ENCODE measurements at places on chromosomes 2 and 18. TPM values are rescaled to one million over a fixed set of nuclear protein-coding genes. Genes with fewer than 3 reads are reported as not detected.

- peak; percentile 48 for DNase-seq
- H3K4me1 ChIP-seq: peaks cover 9% of the 10 kb centered on the region
- H3K27me3 ChIP-seq: no peaks in the 10 kb centered on the region
- no peak overlapping the region for H3K4me3 ChIP-seq
These were observed 15.9 kb upstream of the TXNDC2 start for GRCh38 chr18:9869715-9870430.

The BUB1 gene
- total RNA-seq: 184 TPM

DNA sequence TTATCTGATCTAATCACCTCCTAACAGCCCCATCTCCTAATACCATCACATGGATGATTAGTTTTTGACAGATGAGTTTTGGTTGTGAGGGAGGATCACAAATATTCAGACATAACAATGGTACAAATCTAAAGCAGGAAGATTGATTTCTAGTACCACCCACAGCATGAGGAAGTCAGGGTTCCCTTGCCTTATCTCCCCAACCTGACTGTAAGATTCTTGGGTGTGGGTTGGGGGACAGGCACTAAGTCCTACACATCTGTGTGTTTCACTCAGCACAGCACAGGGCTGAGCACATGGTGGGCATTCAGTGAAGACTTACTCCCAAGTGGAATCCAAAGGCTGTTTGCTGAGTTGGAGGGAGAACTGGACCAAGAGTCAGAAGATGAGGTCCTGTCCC lies 93.8 kb upstream of the CXCR4 start:
- H3K4me3 ChIP-seq: no peak overlapping the region
- no peak for DNase-seq
- H3K36me3 ChIP-seq: no peaks in the 10 kb centered on the region
- no peak overlapping the region for H3K27ac ChIP-seq

The NLRC4 gene
- total RNA-seq: not detected

GRCh38 chr2:167294776-167295140 lies 406.5 kb downstream of the XIRP2 start:
- no peak for DNase-seq
- no peak overlapping the region for H3K27ac ChIP-seq
- peaks cover 16% of the 10 kb centered on the region for H3K27me3 ChIP-seq

The SULT1C4 gene
- total RNA-seq: 2.1 TPM

DNA sequence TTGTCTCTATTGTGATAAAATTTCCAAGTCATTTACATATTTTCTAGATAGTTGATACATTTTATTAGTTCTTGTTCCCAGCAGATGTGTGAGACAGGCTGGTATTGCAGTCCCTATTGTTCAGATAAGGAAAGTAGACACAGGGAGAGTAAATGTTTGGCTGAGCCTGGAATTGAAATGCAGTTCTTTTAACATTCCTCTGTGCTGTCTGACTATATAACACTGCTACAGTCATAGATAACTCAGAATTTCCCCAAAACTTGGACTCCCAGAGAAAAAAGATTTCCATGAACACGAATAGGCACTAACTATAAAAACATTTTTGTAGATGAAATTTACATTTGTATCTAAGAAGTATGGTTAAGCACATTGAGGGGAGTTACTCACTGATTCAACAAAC lies 71.4 kb downstream of the PLCL1 start:
- no peak for DNase-seq
- no peaks in the 10 kb centered on the region for H3K27me3 ChIP-seq
- H3K4me3 ChIP-seq: no peak overlapping the region
- no peak overlapping the region for H3K27ac ChIP-seq
- no peaks in the 10 kb centered on the region for H3K36me3 ChIP-seq

DNA sequence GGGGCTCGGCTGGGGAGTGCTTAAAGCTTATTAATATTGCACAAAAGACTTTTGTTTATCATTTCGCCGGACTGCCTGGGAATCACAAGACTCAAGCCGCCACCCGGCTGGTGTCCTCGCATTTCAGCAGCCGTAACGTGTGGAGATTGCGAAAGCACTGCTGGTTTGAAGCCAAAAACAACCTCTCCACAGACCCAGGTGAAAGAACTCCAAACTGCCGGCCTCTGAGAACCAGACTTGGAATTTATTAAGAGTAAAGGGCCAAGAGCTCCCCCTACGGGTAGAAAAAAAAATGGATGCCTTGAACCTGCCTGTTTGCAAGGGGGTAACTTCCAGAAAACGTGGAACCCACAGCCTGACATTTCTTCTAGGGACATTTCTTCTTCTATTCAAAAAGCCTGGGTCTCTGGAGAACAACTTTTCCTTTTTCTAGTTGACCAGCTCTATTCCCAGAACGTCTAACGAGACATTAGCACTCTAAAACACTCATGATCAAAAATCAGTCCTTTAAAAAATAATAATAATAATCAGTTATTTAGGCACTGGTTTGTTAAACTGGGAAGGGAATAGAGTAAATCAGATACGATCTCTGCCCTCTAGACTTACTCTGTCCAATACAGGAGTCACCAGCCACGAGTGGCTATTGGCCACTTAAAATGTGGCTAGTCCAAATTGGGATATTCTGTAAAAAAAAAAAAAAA lies 216.3 kb downstream of the C1D start:
- peak; percentile 97 for DNase-seq
- H3K4me1 ChIP-seq: peaks cover 7% of the 10 kb centered on the region

The ANKRD62 gene
- not detected for total RNA-seq

- no peak for DNase-seq
- H3K27ac ChIP-seq: no peak overlapping the region
- H3K4me3 ChIP-seq: no peak overlapping the region
- H3K36me3 ChIP-seq: no peaks in the 10 kb centered on the region
- no peaks in the 10 kb centered on the region for H3K27me3 ChIP-seq
These were observed 25.8 kb upstream of the KCNG3 start for GRCh38 chr2:42519624-42520023.

The TOGARAM2 gene
- 0.47 TPM for total RNA-seq

- no peak for DNase-seq
- H3K27me3 ChIP-seq: no peaks in the 10 kb centered on the region
- H3K4me1 ChIP-seq: peaks cover 12% of the 10 kb centered on the region
- no peaks in the 10 kb centered on the region for H3K36me3 ChIP-seq
- no peak overlapping the region for H3K27ac ChIP-seq
- no peak overlapping the region for H3K4me3 ChIP-seq
These were observed 52.0 kb downstream of the OXER1 start for GRCh38 chr2:42711896-42712295.

DNA sequence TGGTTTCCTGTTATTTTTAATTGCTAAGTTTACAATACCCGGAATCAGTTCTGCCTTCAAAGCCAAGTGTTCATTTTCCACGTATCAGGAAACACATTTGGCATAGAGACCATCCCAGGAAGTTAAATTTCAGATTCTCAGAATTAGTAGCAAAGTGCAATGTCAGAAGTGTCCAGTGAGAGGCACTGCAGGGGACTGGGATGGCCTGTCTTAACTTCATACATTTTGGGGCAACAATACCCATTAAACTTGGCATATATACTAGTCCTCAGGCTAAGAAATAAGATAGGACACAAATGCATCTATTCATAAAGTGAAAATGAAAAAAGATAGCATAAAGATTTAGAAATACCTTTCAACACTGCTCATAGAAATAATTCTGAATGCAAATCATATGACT lies 1.5 kb upstream of the IL1RL2 start:
- no peaks in the 10 kb centered on the region for H3K36me3 ChIP-seq
- DNase-seq: peak; percentile 22
- H3K27me3 ChIP-seq: peaks cover 40% of the 10 kb centered on the region
- no peak overlapping the region for H3K4me3 ChIP-seq
- H3K27ac ChIP-seq: no peak overlapping the region
- no peaks in the 10 kb centered on the region for H3K4me1 ChIP-seq

- H3K27ac ChIP-seq: no peak overlapping the region
- no peak for DNase-seq
- H3K36me3 ChIP-seq: no peaks in the 10 kb centered on the region
- H3K4me3 ChIP-seq: no peak overlapping the region
- no peaks in the 10 kb centered on the region for H3K4me1 ChIP-seq
- no peaks in the 10 kb centered on the region for H3K27me3 ChIP-seq
These were observed 174.0 kb downstream of the ASB1 start for GRCh38 chr2:238600506-238601432.

DNA sequence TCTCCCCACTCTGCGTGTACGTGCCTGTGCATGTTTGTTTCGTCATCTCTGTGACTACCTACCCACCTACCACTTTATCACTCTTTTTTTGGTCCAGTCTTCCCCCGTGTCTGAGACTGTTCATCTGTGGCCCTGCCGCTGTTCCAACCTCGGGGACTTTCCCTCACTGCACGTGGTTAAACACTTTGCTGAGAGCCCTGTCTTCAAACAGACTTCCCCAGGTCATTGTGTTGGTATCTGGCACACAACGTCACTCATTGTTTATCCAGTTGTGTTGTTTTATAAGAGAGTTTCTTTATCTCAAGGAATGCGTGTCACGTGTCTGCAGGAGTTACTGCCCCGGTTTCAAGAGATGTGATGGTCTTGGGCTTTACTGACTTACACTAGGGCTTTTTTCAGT lies 262.0 kb upstream of the RASGRP3 start:
- no peak overlapping the region for H3K4me3 ChIP-seq
- H3K4me1 ChIP-seq: peaks cover 13% of the 10 kb centered on the region
- H3K36me3 ChIP-seq: no peaks in the 10 kb centered on the region
- no peaks in the 10 kb centered on the region for H3K27me3 ChIP-seq

The CNGA3 gene
- not detected for total RNA-seq

The FIGN gene
- total RNA-seq: 17.2 TPM

The FOXD4L1 gene
- total RNA-seq: not detected

DNA sequence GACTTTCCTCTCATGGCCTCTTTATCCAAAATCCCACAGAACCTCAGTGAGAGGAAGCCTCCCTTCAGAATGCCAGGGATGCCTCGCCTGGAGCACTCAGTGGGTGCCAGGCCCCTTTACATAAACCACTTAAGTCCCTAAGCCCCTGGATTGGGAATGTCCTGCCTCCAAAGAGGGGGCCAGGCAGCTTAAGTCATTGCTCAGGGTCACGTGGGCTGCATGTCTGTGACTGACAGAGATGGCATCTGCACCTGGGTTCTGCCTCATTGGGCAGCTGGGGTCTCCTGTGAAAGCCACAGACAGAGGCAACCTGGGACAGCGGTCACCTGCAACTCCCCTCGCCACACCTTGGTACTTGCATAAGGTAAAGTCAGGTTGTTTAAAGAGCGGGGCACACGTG lies 93.5 kb downstream of the MYT1L start:
- H3K4me3 ChIP-seq: no peak overlapping the region
- H3K27me3 ChIP-seq: no peaks in the 10 kb centered on the region
- H3K4me1 ChIP-seq: no peaks in the 10 kb centered on the region

DNA sequence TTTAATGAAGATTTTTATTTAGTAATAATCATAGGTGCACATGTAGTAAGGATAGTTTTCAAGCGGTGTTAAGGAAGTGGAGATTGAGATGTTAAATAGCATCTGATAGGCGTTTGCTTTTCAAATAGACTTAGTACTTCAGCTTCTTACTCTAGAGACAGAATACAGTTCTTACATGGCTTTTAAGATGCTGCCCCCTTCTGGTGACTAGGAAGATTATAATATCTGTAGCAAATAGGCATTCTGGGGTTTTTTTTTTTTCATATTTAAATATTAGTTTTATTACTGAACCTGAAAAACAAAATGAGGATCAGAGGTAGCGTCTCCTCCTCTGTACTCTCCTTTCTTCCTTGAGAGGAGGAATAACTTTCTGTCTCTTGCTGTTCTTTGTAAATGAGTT lies 100.2 kb downstream of the AGAP1 start:
- H3K27ac ChIP-seq: no peak overlapping the region
- peak; percentile 91 for DNase-seq
- H3K36me3 ChIP-seq: no peaks in the 10 kb centered on the region
- H3K4me3 ChIP-seq: no peak overlapping the region

GRCh38 chr2:45964223-45964841 lies 312.9 kb downstream of the PRKCE start:
- H3K27me3 ChIP-seq: no peaks in the 10 kb centered on the region
- DNase-seq: no peak
- H3K36me3 ChIP-seq: no peaks in the 10 kb centered on the region
- H3K27ac ChIP-seq: no peak overlapping the region
- peaks cover 13% of the 10 kb centered on the region for H3K4me1 ChIP-seq
- no peak overlapping the region for H3K4me3 ChIP-seq

Data from GM23338 (cell line).